Brain pericyte (primary cell): ENCODE measurements at places on chromosomes 3 and 15.

DNA sequence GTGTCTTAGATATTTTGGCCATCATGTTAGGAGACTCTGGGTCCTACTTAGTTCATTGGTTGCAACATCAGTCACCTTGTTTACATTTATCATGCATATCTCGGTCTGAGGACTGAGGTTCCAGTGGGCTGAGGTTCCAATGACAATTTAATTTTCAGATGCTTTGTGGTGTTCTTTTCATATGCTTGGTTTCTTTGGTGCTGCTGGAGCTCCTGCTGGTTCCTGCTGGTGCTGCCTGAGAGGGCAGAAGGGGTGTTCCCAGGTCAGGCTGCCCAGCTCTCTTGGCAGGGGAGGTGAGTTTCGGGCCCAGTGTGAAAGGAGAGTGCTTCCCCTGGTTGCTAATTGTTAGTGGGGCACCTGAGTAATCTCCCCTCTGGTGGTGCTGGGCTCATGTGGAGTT lies 6.9 kb upstream of the KLHL40 start:
- DNase-seq: no peak

DNA sequence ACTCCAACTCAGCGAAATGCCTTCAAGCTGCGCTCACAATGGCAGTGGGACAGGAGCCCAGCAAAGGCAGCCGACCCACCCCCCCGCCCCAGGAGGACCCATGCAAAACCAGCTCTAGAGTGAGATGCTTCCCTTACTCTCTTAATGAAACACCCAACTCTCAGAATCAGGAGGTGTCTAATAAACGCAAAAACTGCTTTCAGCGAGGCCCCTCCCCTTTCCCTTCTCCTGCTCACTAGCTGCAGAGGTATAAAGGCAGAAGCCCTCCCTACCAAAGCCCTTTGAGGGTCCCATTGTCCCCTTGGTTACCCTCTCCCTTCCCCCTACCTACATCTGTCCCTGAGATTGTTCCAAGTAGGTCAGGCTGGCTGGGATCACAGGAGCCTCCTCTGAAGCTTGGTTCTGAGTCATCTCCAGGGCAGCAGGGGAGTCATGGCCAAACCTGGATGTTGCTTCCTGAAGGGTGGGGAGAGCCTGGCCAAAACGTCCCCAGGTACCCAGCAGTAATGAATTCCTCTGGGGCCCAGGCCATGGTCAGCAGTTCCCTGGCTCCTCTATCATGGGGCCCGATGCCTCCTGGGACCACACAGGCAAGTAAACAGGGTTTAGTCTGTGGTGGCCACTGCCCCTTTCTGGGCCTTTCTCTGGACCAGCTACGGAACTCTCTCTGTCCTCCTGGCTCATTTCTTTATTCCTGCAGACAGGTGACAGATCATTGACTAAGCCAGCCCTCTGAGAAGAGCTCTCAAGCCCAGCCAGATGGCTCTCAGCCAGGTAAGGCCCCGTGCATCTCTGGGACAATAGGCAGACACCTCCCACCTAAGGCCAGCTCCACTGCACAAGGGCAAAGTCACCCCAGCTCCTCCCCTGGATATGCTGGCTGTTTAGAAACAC lies 8.6 kb downstream of the KLHL25 start:
- DNase-seq: no peak

- DNase-seq: no peak
Observed at GRCh38 chr3:50260942-50261441, 8.0 kb upstream of the SEMA3B start.

DNA sequence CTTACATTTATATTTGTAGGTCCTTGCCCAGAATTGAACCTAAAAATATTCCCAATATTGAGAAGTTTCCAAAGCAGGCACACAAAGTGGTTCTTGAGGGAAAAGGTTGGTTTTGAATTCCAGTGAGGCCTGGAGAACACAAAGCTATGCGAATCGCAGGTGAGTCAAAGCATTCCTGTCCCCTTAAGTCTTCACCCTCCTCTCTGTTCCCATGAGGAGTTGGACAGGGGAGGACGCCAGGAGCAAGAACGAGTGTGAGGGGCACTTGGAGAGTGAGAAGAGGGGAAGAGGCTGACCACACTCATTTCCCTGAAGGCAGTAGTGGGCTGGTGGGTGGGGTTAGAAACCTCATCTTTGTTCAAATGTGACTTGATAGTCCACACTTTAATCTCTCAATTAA lies 185.8 kb upstream of the EOMES start:
- no peak for DNase-seq

- DNase-seq: no peak
Observed at GRCh38 chr3:132210476-132211346, 106.5 kb upstream of the ACP3 start.

DNA sequence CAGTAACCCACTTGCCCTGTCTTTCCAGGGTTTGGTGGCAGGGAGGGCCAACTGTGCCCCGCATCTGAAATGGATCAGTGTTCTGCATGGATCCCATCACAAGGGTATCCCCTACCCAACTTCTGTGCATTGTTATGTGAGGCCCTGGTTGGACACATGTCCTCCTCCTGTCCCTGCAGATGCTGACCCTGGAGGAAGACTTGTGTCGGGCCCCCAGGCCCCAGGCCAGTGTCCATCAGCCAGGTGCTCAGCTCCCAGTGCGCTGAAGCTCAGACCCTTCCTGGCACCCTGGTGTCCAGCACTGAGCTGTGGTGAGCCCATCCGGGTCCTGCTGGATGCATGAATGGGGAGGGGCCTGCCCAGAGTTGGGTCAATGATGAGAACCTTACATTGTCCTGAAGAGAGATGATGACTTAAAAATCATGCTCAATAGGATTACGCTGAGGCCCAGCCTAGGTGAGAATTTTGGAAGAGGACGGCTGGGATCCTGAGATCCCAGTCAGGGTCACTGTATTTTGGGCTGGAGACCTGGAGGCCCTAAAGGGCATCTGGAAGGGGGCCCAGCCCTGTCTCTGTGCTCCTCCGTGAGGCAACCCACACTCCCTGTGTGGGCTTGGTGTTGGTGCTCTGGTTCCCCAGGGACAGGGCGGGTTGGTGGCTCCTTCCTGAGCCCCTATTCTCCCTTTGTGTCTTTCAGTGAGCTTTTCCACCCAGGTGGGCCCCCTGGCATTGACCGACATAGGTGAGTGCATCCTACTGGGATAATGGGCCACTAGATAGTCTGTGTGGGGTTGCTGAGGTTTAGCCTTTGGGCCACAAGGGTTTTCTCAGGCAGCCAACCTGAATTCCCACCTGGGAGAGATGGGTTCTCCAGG lies 199.1 kb downstream of the UBE3A start:
- DNase-seq: no peak

GRCh38 chr3:156029208-156029607 lies 91.2 kb upstream of the KCNAB1 start:
- no peak for DNase-seq

- DNase-seq: no peak
Observed at GRCh38 chr3:5217824-5218595, 30.5 kb downstream of the EDEM1 start.

DNA sequence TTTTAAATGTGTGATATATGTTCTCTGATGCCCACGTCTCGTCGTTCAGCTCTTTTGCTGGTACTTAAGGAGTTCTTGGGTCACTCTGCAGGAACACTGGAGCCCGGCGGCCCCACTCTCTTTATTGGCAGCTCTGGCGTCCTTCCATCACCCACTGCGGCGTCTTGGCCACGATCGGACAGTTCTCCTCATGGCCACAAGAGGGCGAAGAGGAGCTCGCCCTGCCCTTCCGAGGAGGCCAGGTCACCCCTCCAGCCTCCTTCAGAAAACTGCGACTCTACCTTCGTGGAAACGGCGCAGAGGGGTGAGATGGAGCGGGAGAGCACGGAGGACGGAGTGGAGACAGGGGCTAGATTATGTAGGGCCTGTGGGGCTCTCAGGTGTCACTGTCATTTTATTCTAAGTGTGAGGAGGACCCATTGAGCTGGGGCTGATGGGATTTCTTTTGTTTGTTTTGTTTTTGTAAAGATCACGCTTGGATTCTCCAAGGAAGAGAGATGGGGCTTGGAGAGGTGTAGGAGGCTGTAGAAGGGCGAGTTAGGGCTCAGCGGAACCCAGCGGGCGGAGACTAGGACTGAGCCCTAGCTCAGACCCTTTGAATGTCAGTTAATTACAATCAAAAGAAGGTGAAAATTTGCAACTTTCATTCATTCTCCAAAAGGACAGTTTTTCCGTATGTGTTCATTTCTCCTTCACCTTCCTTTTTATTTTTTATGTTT lies 28.0 kb upstream of the GABRA5 start:
- DNase-seq: no peak

GRCh38 chr3:196268284-196269163 lies 19.0 kb downstream of the PCYT1A start:
- DNase-seq: no peak

DNA sequence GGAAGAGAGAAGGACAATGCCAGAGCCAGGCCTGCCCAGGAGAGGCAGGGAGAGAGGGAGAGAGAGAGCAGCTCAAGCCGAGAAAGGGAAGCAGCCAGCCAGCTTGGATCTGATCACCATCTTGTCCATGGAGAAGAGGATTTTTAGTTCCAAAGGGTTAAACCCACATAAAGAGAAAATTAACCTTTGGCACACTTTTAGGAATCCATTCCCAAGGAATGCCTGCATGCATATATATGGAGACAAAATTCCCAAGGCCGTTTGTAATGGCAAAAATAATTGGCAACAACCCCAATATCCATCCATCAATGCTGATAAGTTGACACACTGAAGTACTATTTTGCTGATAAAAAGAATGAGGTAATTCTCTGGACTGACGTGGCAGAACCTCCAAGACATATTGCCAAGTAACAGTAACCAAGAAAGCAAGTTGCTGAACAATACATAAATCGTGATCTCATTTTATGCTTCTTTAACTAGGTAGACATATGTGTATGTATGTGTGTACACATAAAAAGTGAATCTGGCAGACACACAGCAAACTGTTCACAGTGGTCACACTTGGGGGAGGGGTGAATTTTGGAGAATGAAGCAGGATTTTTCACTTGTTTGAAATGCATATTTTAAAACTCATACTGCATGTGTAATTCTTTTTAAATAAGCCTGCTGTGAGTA lies 7.5 kb upstream of the STRA6 start:
- no peak for DNase-seq

GRCh38 chr3:121637922-121638321 lies 22.8 kb downstream of the HCLS1 start:
- no peak for DNase-seq

GRCh38 chr3:159892171-159892795 lies 96.4 kb upstream of the IL12A start:
- no peak for DNase-seq
